ENCODE measurements at places on chromosomes 2 and 18. TPM values are rescaled to one million over a fixed set of nuclear protein-coding genes. Genes with fewer than 3 reads are reported as not detected.

GRCh38 chr2:85761512-85761944 is 7.7 kb downstream of the ATOH8 start:
- no peak for DNase-seq

DNA sequence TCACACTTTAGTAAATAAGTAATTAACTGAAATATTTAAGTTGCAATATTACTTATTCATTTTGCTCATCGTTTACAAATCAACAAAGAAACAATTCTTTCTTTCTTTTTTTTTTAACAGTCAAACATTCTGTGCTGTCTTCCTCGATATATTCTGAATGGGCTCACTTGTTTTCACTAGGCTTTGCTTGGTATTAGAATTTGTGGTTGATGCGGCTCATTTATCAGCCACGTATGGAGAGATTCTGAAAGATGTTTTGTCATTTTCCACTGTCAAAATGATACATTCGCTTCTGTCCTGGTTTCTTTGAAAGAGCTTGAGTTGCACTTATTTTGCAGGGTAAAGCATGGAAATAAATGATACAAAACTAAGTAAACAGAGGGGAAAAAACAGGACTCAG is 323.7 kb downstream of the LRRTM1 start:
- DNase-seq, result no peak

GRCh38 chr2:218229239-218229638 is 12.2 kb downstream of the ARPC2 start:
- DNase-seq, result no peak

DNA sequence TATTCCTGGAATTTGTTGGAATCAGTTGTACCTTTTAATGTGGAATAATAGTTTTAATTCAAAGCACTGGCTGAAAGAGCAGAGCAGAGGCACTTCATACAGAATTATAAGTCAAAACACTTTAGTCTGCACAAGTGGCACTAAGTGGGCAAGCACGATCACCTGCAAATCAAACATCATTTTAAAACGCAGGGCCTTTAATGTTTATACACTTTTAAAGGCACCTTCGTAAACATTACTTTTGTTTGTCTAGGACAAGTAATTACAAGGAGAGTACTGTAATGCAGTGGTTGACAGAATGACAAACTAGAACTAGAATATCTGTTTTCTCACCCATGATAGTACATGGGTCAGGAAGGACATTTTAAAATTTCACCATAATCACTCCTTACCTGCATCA is 36.4 kb downstream of the LANCL1 start:
- no peak for DNase-seq

- DNase-seq, result no peak
Observed at GRCh38 chr2:30509716-30510115, 62.7 kb downstream of the LCLAT1 start.

GRCh38 chr2:127095367-127095641 is 11.7 kb downstream of the BIN1 start:
- no peak for DNase-seq

DNA sequence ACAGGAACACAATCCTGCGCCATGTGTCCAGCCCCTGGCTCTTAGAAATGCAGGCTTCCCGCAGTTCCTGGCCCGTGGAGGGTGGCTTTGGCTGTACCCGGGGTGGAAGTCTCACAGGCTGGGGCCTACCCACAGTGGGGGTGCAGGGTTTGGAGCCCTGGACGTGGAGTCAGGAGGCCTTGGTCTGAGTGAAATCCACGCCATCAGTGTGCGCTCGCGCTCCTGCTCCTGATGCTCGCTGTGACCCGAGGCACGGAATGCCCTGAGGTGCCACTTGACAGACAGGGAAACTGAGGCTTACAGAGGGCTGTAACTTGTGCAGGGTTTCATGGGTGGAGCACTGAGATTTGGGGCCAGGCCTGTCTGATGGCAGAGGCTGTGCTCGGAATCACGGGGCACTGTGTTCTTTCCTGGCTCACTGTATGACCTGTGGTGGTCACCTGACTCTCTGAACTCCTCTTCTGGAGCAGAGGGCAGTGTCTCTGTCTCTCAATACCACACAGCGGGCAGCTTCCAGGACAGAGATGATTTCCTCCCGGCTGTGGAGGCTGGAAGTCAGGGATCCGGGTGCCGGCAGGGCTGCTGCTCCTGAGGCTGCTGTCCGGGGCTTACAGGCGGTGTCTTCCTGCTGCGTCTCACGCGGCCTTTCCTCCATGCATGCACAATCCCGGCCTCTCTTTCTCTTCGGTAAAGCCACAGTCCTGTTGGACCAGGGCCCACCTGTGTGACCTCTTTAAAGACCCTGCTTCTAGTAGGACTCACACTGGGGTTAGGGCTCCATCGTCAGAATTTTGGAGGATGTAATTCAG is 25.9 kb upstream of the ALLC start:
- no peak for DNase-seq

GRCh38 chr18:53457068-53457467 is 767.4 kb downstream of the MBD2 start:
- no peak for DNase-seq

DNA sequence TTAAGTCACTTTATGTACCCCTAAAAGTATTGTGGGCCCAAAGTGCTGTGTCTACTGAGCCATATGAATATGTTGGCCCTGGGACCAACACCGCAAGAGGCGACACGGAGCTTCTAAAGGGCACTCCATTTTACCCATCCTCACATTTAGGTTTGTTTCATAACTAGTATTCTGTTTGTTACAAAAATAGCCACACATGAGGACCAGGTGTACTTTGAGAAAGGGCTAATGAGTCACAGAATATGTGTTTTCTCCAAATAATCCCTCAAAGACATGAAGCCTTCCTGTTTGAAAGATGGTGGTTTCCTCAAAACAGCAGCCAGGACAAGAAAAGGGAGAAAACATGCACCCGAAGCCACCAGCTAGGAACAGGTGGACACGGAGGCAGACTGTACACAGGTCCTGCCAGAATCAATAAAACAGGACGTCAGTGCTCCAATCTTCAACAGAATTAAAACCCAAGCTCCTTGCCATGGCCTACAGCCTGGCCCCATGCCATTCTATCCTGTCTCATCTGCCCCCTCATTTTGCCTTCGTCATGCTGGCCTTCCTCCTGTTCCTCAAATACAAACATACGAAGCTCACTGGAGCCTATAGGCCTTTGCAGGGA is 21.8 kb upstream of the GRB14 start:
- no peak for DNase-seq

- no peak for DNase-seq
Observed at GRCh38 chr2:237581751-237582746, 8.5 kb downstream of the RAB17 start.

- no peak for DNase-seq
Observed at GRCh38 chr18:58386780-58387179, 242.1 kb downstream of the ALPK2 start.

- no peak for DNase-seq
Observed at GRCh38 chr2:13020469-13020868, 303.7 kb downstream of the TRIB2 start.

DNA sequence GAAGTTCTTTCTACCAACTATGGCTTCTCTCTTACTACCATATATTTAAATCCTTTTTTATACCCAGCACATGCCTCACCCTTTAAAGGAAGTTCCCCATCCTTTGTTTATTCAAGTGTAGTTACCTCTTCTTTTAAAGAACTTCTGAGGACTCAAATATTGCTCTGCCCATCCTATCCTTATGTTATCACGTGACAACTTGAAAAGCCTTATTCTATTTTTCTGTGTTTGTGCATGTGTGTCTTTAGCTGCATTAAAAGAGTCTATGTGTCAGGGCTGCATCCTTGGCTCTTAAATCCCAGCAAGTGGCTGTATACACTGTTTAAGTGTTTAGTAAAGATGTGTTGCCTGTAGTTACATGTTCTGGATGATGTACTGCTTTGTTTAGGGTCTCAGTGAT is 22.5 kb downstream of the FSHR start:
- DNase-seq, result no peak

- DNase-seq, result no peak
Observed at GRCh38 chr2:854460-854859, 96.2 kb upstream of the SNTG2 start.

GRCh38 chr2:152637251-152637650 is 80.0 kb downstream of the PRPF40A start:
- no peak for DNase-seq

DNA sequence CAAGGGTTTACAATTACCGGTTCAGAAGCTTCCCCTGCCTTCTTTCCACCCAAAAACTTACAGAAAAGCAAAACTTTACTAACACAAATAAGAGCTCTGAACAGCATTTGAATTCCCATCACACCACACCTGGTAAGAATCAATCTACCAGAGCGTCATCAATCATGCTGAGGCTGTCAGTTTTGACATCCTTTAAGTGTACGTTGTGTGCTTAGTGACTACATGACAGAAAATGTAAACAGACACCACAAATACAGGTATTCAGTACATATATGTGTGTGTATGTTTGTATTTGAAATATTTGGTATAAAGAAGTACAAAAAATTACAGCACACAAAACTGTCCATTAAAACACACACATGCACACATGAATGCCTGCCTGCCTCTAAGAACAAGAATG is 523.5 kb downstream of the TMEM182 start:
- no peak for DNase-seq

GRCh38 chr18:55351241-55351691 is 236.7 kb downstream of the TCF4 start:
- DNase-seq, result no peak

DNA sequence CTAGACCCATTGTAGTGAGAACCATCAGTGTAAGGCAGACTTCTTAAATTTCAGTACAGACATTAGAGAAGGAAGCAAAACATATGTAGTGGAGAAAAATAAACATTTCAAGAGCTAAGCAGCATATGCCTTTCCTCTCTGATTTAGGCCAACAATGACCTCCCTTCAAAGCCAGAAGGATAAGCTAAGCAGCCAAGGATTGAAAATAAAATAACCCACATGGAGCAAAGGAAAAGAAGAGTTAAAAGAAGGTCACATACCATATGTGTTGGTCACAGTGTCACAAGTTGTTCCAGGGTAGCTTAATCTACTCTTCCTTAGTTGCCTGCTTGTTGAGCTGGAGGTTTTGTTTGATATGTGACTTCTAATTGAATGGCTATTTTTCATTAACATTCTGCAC is 15.6 kb upstream of the LAMA1 start:
- no peak for DNase-seq

GRCh38 chr18:54357082-54357659 is 487 bp downstream of the STARD6 start:
- no peak for DNase-seq

GRCh38 chr18:31658670-31659575 is 25.5 kb downstream of the B4GALT6 start:
- DNase-seq, result no peak

- DNase-seq, result no peak
Observed at GRCh38 chr2:202267495-202267894, 1.9 kb downstream of the NOP58 start.

DNA sequence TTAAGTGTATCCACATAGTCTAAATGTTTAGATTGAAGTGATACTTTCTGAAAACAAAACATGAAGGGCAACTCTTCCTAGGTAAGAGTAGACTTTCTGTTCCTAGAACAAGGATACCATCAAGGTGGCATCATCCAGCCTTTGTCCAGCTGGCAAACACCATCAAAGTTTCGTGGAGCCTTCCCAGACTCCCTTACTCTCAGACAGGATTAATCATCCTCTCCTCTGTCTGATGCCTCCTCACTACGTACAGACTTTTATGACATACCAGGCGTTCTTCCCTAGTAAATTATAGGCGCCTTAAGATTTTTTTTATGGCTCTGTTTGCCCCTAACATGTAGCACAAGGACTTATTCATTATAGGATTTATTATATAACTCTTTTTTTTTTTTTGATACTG is 29.4 kb upstream of the ASNSD1 start:
- no peak for DNase-seq

- DNase-seq, result no peak
Observed at GRCh38 chr18:25229920-25230319, 122.0 kb downstream of the ZNF521 start.

GRCh38 chr2:16623564-16624435 is 41.8 kb downstream of the CYRIA start:
- DNase-seq, result no peak

- DNase-seq, result no peak
Observed at GRCh38 chr2:79189465-79189864, 29.9 kb upstream of the REG3A start.

DNA sequence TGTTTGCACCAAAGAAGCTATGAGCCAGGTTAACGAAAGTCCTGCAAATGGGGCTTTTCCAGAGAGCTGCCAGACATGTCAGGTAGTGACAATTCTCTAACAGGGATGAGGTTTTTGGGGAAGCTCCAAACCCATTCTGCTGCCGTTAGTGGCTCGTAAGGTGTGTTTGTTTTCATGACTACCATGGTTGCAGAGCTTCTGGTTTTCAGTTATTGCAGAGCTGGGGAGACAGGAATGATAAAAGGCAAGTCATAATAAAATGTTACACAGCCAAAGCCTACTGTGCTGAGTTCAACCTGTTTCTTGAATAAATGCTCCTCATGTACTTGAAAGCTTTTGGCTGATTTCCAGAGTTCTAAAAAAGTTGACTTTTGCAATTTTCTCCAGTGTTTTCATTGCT is 209.2 kb upstream of the STK17B start:
- no peak for DNase-seq

DNA sequence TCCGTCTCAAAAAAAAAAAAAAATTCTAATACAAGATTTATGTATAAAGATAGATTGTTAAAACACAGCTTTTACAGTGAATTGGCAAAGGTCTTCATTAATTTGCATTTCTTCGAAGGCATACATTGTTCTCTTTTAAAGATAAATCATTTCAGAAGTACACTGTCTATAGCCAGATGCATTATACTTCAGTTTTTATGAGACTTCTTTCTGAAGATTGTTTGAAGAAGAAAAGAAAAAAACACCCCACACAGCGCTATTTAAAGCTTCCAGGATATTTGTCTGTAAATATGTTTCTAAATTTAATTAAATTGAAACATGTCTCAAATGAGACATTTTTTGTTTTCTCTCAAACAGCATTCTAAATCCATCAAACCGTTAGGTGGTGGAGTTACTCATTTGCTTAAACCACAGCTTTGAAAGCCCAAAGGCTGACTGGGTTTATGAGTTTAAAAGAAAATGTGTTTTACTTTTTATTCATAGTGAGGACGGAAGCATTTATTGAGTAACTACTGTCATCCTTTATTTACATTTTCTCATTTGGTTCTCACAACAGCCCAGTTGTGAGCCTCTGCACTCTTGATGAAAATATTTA is 42.4 kb upstream of the C1GALT1C1L start:
- DNase-seq, result no peak

DNA sequence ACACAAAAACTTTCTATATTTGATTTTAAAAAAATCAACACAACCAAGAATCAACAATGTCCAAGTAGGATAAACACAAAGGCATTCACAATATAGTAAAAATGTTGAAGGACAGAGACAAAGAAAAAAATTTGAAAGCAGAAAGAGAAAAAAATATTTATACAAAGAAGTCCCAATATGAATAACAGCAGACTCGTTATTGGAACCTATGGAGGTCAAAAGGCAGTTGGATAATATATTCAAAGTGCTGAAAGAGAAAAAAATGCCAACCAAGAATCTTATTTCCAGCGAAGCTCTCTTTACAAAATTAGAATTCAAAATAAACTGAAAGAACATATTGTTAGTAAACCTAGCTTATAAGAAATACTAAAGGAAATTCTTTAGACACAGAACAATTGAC is 859.5 kb downstream of the LRP1B start:
- DNase-seq, result no peak

Gene CNNM3
- 10.5 TPM for total RNA-seq

Gene ELMOD3
- 10.7 TPM for total RNA-seq

Gene DSEL
- total RNA-seq, result 5.8 TPM

Gene ANTXR1
- total RNA-seq, result 310 TPM

Gene DHRS9
- total RNA-seq, result not detected

Gene FBXO41
- total RNA-seq, result 0.66 TPM

Gene NEU4
- total RNA-seq, result 0.35 TPM

Gene STK39
- total RNA-seq, result 17.3 TPM

Gene C1QL2
- not detected for total RNA-seq

Gene IL1RL2
- total RNA-seq, result not detected

Gene TBR1
- total RNA-seq, result 0.05 TPM

Gene ZDBF2
- 14.7 TPM for total RNA-seq

Gene ADCYAP1
- total RNA-seq, result 0.57 TPM
